Activated gamma-delta T cell (primary cell): ENCODE measurements at places on chromosomes 2 and 18.

GRCh38 chr18:23853448-23854195 lies 160.9 kb upstream of the TTC39C start:
- DNase-seq: no peak

- DNase-seq: no peak
Observed at GRCh38 chr2:70514612-70515055, 39.0 kb downstream of the TGFA start.

DNA sequence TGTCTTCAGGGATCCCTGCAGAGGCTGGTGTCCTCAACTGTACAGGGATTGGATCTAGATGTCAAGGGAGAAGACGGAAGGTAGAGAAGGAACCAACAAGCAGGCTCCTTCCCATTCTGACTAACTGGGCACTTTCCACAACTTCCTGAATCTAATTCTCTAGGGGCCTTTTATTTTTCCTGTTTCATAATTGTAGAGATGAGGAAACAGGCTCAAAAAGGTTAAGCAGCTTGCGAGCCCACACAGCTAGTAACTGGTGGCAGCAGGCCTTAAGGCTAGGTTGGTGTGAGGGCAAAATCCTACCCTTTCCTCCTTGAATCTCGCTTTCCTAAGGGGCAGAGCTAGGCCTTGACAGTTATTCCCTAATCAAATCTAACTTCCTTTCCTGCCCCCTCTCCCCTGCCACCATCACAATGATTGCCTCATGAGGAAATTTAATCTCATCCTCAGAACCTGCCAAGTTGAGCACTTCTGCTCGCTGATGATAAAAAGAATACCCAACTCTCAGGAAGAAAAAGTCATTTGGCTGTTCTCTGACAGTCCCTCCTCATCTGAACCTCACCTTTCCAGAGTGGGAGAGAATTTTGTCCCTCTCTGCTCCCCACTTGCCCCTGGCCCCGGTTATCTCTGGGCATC lies 35.7 kb upstream of the POLE4 start:
- no peak for DNase-seq

DNA sequence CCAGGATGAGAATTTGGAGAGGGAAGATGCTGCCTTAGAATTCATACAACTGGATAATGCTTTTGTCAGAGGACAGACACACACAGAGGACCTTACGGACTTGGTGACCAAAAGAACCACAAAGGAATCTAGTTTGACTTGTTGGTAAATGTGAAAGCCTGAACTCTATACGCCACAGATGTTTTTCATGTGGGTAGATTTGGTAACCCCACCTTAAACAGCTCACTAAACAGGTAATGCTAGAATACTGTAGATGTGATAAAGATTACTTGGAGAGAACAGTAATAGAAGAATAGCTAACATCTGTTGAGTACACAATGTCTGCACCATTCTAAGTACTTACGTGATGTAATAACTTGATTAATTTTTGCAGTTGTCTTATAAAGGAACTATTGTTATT lies 24.1 kb downstream of the ANXA4 start:
- no peak for DNase-seq

GRCh38 chr2:134401081-134401497 lies 147.2 kb downstream of the MGAT5 start:
- DNase-seq: no peak

- DNase-seq: no peak
Observed at GRCh38 chr2:128645631-128646030, 327.0 kb upstream of the HS6ST1 start.

DNA sequence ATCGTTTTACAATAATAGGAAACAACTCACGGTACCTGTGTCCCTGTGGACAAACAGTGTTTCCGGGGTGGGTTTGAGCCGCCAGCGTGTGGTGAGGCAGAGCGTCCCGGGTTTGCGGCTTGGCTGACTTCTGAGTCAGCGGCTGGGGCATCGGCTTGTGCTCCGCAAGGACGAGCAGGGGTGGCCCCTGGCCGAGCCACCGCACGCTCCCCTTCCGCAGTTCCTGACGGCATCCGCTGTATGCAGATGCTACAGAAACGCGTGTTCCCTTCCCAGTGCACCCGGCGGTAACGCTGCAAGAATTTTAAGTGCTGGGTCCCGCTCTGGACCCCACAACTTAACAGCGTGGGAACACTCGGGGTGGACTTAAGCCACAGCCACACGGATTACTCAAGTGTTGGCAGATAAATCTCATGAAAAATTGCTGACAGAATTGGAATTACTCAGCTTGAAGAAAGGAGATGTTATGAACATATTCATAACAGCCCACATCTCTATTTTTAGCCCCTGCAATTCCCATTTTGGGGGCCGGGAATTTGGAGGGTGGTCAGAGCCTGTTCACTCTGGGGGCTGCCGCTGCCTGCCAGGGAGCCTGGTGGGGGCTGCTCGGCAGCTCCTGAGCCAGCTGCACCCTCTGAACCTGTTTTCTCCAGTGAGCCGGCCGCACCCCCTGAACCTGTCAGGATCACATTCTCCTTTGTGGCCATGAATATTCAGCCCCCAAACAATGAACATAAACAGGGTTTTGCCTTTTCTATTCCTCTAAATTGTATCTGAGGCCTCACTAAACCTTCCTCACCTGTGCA lies 12.6 kb upstream of the KCNG2 start:
- DNase-seq: no peak

DNA sequence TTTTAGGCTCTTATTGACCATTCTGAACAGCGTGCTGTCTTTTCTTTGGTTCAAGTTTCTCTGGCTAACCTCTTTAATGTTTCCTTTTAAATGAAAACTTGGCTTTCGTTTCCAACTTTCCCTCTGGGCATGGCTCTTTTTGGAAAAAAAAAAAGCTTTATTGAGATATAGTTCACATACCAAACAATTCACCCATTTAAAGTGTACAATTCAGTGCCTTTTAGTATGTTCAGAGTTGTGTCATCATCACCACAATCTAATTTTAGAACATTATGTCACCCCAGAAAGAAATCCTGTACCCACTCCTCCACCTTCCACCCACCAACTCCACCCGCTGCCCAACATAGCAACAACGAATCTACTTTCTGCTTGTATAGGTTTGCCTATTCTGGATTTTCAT lies 322.4 kb downstream of the ADCYAP1 start:
- DNase-seq: no peak

- no peak for DNase-seq
Observed at GRCh38 chr2:219475697-219476651, 22.7 kb upstream of the GMPPA start.

DNA sequence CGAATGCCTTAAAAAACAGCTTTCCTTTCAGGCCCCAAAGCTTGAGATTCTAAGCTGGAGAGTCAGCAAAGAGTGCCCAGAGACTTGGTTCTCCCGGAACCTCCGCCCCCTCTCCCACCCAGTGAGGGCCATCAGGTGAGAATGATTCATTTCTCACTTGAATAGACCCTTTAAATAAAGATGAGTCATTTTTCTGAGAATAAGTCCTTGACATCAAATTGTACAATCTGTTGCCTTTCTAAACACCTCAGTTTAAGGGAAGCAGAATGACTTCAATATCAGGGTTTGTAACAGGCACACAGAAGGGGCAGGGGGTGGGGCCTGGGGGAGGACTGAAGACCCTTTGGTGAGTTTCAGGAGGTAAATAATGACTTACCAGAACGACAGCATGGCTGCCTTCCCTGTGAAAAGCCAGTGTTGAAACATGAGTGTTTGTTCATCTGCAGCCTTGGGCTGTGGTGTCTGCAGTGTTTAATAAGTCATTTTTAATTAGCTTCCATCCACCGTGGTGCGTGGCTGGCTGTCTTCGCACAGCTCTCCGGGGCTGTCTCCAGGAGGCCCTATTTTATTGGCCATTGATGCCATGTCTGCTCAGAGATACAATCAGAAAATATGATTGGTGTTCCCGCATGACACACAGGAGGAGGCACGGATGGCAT lies 134.9 kb upstream of the ZNF236 start:
- DNase-seq: no peak

- no peak for DNase-seq
Observed at GRCh38 chr2:158586491-158586890, 129.7 kb downstream of the PKP4 start.

GRCh38 chr2:219595256-219595655 lies 2.4 kb upstream of the STK11IP start:
- no peak for DNase-seq

GRCh38 chr2:4340536-4340935 lies 637.2 kb downstream of the DCDC2C start:
- no peak for DNase-seq

GRCh38 chr18:33372442-33372841 lies 68.1 kb downstream of the CCDC178 start:
- no peak for DNase-seq

DNA sequence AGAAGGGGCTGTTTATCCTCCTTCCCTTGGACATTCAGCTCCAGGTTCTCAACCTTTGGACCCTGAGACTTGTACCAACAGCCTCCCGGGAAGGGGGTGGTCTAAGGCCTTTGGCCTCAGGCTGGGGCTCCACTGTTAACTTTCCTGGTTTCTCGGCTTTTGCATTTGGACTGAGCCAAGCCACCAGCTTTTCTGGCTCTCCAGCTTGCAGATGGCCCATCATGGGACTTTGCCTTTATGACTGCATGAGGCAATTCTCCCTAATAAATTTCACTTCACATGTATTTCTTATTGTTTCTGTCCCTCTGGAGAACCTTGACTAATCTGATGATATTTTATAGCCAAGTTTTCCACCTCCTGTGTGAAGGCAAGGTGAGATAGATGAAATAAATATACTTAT lies 180.8 kb downstream of the PPP1R1C start:
- DNase-seq: no peak

- DNase-seq: no peak
Observed at GRCh38 chr2:229713371-229714079, 830 bp downstream of the DNER start.

GRCh38 chr2:138307099-138307498 lies 194.5 kb upstream of the SPOPL start:
- DNase-seq: no peak

GRCh38 chr18:66900837-66901236 lies 296.9 kb upstream of the CDH19 start:
- no peak for DNase-seq

GRCh38 chr2:7773362-7774360 lies 856.4 kb downstream of the RNF144A start:
- no peak for DNase-seq

- no peak for DNase-seq
Observed at GRCh38 chr2:4101936-4102335, 398.6 kb downstream of the DCDC2C start.

- DNase-seq: no peak
Observed at GRCh38 chr2:216829533-216829932, 30.3 kb downstream of the TNP1 start.

GRCh38 chr2:45759310-45759851 lies 107.9 kb downstream of the PRKCE start:
- no peak for DNase-seq
